ENCODE measurements at places on chromosomes 4 and X.

DNA sequence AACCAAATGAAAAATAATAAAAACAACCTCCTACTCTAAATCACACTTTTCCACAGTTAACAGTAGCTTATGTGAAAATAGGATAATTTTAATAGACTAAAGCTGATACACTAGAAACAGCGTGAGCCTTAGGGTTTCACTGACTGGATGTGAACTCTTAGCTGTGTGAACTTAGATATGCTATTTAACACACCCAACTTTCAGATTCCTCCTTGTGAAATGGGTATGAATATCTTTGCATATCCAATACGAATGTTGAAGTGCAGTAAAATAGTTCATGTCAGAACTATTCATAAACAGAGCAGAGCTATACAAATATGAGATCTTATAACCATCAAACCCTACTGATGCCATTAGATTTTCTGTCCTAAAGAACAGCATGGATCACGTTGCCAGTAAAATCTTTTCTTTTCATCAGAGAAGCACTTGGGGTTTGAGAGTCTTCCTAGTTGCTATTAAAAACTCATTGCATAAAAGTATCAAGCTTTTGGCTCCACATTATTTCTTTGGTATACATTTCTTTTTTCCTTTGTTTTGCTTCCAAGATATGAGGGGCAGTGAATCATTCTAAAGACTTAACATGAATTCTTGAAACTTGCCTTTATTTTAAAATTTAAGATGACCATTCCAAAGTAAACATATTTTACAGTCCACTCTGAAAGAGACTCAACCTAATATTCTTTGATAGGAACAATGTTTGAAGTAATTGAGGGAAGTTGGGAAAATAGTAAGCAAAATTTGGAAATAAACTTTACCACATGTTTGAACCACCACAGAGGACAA lies 102.4 kb downstream of the CPE start:
- DNase-seq = no peak

- DNase-seq = no peak
Observed at GRCh38 chr4:116516711-116517110, 568.7 kb downstream of the TRAM1L1 start.

- no peak for DNase-seq
Observed at GRCh38 chr4:96264941-96265463, 425.1 kb downstream of the PDHA2 start.

DNA sequence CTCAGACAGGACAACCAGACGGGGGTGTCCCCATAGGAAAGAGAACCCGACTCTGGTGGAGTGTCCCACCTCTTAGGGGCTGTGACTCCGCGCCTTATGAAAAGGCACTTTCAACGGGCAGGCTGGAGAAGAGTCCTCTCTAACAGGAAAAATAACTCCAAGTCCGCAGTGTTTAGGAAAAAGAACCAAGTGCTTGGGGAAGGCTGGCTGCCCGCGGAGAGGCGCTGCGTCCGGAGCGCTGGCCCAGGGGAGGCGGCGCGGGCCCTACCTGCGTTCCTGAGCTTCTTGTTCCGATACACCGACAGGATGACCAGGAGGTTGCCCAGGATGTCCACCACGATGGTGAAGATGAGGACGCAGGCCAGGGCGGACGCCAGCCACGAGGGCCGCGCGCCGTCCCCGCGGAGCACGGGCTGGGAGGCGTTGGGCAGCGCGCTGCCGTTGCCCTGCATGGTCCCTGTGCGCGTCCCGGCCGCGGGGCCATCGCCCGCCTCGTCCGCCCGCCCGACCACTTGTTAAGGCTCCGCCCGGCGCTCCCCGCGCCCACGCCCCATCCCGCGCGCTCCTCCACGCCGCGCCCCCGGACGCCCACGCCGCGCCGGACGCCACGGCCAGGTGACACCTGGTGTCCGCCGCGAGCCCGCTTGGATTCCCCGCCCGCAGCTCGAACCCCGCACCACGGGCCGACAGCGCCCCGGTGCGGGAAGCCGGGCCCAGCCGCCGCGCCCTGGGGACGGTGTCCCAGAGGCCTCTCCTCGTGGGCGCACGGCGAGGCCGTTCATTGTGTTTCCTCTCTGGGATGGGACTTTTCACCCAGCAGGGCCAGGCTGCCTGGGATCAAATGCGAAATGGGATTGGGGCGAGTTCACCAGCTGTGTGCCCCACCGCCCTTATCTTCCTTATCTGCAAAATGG lies at the start of gene MTNR1A:
TSS of gene MTNR1A (minus strand) at position 654 of the 914 bp plus-strand sequence. CDS start at position 452, 202 bp downstream.
- peak; percentile 46 for DNase-seq

DNA sequence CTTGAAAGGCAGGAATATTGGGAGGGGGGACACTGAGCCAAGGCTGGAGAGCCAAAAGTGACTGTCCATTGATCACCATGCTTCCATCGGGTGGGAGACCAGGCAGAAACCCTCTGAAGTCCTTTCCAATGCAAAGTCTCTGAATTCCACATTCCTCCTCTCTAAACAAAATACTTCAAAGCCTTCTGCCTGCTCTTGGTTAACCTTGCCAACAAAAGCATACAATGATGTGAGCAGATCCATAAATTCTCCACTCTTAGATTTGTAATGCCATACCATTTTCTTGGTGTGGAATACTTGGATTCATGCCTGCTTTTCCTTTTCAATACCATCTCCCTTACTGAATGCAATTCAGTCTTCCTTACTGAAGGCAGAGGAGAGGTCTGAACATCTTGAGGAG lies 74.1 kb upstream of the FAM9B start:
- DNase-seq = no peak

DNA sequence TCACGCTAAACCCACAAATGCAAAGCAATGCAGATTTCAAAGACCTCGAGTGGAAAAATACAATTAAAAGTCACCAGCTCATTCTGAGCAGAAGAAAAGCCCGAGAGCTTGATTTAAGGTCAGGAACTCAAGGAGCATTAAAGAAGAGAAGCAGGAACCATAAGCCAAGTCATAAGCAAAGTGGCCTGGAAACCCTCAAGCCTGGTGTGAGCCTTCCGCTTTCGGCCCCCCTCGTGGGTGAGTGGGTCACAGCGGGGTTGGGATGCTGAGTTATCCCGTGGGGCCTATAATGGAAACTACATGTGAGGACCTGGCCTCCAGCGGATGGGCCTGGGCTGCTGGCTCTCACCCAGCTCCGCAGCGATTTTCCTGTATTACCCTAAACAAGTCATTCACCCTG lies 504.3 kb downstream of the RAB28 start:
- peak; percentile 2 for DNase-seq

DNA sequence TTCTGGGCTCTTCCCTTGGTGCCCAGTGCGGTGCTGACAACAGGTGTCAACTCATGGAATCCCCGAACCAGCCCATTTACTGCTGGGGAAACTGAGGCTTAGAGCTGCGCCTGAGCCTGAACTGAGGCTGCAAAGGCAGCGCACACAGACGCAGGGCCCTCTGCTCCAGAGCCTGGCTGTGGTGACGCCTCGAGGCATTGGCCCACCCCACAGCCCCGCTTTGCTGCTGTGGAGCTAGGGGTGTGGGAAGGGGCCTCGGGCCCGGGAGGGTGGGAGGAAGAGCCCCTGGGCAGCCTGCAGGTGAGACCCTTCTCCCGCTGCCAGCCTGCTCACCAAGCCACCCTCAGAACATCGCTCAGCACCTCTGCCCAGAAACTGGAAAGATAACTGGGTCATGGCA lies 97.4 kb upstream of the LRPAP1 start:
- DNase-seq = no peak

DNA sequence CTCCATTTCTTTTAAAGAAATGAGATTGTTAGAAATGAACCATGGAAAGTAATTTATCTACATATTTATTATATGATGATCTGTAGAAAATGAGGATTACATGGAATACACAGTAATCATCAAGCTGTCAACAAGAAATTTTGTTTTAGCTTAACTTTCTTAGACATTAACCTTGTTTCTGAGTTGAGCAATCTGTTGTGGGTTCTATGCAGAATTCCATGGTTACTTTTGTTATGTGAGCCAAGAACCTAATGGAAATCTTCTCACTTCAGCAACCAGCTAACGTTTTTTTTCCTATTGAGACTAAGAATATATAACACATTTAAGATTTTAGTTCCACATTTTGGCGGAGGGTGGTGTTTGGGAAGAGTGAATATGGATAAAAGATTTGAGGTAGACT lies 136.1 kb upstream of the SLC4A4 start:
- DNase-seq = no peak

DNA sequence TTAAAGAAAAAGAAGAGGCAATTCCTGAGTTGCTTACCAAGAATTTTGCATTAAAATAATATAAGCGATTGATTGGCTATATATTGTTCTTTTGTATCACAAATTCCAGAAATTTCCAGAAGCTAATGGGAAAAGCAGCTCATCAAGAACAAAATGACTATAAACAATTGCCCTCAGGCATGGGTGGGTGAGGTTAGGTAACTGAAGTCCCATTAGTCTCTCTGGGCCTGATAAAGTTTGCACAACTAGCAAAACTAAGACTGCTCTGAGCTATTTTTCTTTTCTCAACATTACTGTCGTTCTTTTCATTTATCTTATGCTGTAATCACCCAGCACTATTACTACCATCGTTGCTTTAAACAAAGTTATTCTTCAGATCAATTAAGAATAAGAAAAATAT lies 19.2 kb upstream of the BLTP1 start:
- no peak for DNase-seq

- no peak for DNase-seq
Observed at GRCh38 chr4:6095897-6096296, 77.7 kb upstream of the C4orf50 start.

DNA sequence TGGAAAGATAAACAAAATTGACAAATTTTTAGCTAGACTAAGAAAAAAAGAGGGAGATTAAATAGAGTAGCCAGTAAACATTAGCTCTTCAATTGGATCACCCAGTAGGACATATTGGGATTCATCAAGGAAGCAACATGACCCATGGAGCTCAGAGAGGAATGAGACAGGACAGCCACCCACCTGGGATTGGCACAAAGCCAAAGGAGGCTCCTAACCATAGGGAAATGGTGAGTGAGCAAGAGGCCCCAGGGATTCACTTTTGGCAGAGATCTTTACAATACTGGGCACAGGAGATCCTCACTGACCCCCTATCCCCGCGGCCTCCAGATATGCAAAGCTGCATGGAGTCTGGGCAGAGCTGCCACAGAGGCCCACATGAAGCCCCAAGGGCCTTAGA lies 34.8 kb upstream of the CXCL6 start:
- DNase-seq = peak; percentile 19

DNA sequence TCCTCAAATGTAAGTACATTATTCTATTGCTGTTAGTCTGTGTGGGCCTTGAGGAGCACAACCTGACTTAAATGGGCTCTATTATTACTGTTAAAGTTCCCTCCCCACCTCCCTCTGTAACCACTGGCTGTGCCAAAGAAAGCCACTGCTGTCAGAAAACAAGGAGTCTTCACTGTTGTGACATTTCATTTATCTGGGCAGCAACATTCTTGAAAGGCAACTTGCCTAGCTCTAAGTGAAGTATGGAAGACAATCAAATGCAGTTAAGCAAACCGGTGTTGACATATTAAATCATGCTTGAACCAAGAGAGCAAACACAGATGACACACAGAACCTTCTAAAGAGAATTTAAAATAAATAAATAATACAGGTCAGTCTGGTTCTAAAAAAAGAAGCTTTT lies 81.0 kb downstream of the EPHA5 start:
- DNase-seq = no peak

GRCh38 chr4:7460566-7460965 lies 25.8 kb upstream of the PSAPL1 start:
- DNase-seq = no peak

- no peak for DNase-seq
Observed at GRCh38 chr4:157898836-157899605, 273.8 kb downstream of the GASK1B start.

DNA sequence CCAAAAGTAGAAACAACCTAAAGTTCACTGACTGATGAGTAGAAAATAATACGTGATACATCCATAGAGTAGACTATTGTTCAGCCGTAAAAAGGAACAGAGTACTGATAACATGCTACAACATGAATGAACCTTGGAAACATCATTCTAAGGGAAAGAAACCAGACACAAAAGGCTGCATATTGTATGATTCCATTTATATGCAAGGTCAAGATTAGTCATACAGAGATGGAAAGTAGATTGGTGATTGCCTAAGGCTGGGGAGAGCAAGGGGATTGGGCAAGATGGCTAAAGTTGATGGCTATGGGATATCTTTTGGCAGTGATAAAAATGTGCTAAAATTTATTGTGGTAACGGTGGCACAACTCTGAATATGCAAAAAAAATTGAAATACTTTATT lies 209.1 kb downstream of the RELL1 start:
- DNase-seq = no peak

DNA sequence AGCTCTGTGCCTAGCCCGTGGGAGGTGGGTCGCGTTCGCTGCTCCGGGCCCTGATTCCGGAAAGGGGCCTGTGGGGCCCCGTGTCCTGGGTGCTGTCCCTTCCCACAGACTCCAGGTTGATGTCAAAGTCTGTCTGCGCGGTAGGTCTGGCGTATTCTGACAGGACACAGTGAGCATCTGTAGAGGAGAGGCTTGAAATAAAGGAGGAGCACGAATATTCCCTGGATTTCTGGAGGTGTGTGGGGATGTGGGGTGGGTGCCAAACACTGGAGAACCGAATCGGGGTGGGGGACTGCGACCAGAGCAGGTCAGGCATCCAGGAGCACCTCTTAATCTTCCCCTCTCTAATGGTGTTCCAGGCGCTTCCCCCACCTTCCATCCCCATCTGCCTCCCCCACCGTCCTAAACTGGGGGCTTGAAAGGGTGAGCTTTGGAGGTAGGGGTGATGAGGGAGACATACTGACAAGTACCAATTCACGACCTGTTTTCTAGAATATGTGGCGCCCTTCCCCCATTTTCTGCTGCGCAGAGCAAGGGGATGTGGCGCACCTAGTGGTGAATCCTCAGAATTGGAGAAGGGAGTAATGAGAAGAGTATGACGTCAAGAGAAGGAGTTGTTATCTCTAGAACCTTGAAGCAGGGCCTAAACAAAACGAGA lies 877 bp downstream of the GPRASP1 start:
- DNase-seq = peak; percentile 47

GRCh38 chrX:21408307-21408706 lies 34.1 kb downstream of the CNKSR2 start:
- no peak for DNase-seq

- no peak for DNase-seq
Observed at GRCh38 chr4:813900-814299, 12.0 kb downstream of the CPLX1 start.
